Psoas muscle (tissue), 8 donors: ENCODE measurements at places on chromosomes 7 and 10.

DNA sequence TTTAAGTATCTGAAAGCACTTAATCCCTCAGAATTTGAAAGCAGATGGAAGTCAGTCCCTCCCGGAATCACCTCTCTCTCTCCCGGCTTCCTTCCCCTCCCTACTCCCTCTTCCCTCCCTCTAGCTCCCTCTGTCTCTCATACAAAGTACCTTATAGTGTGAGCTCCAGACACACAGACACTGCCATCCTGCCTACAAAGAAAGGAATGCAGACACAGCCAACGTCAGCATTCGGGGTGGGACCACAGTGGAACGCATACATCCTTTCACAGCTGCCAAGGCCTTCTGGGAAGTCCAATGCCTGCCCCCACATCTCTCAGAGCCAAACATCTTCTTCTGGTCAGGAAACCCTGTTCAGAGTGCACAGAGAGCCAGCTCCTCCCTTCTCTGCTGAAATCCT is 9.3 kb downstream of the NOD1 start:
- DNase-seq, result peak; percentile 70

DNA sequence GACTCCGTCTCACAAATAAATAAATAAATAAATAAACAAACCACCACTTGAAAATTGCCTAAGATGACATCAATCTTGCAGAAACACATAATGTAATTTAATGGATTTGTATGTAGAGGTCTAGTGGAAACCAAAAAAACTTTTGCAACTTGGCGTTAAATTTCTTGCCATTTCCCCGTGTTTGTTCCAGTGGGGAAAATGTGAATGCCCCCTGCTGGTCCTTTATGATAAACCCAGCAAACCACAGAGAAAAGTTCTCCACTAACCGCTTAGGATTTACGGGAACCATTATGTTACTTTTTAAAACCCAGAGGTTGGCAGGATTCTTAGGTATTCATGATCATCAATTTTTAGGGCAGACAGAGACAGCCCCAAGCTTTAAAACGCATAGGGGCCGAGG is 32.5 kb downstream of the LAMB4 start:
- no peak for DNase-seq

- DNase-seq, result no peak
Measured at GRCh38 chr10:14858338-14858960, 20.2 kb upstream of the SUV39H2 start.

DNA sequence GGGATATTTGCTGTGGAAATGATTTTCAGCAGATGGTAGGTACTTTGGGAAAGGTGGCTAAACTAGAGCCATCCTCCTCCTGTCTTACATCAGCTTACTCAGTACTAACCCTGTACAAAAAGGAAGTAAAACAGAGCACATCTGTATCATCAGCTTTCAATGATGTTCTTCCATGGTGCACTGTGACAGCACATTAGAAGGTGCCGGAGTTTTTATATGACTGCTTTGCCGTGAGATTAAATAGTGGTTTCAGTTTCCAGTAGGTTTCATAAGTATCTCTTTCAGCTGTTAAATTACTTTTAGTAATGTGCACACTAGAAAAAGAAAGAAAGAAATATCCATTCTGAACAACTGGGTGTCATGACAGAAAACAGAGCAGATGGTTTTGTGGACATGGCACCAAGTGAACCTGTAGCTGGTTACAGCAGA is 86.5 kb downstream of the ARID5B start:
- DNase-seq, result no peak

DNA sequence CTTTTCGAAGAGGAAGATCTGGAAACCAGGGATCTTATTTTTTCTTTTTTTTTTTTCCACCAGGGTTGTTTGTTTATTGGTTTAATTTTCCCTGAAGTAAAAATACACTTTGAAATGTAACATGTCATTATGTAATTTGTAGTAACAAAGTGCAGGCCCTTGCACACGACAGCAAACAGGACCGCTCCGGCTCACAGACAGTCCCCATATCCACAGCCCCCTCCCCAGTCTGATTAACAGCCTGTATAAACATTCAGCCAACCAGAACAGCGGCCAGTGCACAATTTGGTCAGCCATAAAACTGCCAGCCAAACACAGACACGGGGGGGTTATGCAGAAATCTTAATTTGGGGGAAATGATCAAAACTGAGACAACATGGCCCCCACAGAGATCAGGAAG is 431.6 kb upstream of the NPVF start:
- DNase-seq, result no peak

DNA sequence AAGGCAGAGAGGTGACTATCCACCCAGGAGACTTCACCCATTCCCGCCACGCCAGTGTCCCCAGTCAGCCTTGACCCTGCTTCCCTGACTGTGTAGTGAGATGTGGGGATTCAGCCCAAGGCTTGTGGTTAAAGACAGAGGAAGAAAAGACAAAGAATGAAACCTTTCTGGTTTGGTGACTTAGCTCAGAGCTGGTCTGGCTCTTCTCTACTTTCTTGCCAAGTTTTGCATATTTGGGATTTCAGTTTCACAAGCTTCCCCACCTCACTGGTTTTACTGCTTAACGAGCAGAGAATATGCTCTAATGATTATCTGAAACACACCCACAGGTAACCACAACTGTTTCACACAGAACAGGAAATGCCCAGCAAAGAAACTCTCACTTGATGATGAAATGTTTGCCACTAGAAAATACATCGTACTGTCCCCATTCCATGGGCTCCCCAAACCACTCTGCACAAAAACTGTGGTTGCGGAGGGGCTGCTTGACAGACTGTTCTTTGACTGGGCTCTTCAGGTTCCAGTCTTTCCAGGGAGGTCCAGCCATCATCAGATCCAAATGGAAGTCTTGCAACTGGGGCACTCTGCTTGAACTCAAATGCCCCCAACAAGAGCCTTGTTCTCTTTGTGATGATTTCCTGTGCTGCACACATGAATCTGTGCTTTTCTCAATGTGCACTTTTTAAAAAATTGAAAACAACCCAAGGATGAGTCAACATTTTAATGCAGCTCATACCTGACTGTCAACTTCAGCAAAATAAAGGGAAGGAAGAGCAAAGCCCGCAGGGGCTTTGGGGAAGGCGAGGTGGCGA is 95.5 kb downstream of the CTBP2 start:
- no peak for DNase-seq

DNA sequence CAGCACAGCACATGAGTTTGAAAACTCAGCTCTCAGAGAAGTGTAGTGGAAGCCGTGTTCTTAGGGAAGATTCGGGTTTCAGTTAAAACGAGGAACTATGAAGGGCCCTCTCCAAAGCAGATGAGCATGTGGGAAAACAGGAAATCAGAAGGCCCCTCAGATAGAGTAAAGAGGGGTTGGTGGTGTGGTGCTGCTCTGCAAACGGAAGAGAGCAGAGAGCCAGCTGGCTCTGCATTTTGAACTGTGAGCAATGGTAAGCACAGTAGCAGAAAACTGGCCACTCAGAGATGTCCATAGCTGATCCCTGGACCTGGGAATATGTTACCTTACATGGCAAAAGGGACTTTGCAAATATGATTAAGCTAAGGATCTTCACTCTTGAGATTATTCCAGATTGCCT is 27.9 kb upstream of the CUL1 start:
- DNase-seq, result no peak

GRCh38 chr7:150341263-150342120 is at the start of gene RARRES2:
Gene RARRES2, minus strand, starts transcription at chr7:150341629. Its CDS starts 1,020 bp downstream, at chr7:150340609.
- DNase-seq, result peak; percentile 58

DNA sequence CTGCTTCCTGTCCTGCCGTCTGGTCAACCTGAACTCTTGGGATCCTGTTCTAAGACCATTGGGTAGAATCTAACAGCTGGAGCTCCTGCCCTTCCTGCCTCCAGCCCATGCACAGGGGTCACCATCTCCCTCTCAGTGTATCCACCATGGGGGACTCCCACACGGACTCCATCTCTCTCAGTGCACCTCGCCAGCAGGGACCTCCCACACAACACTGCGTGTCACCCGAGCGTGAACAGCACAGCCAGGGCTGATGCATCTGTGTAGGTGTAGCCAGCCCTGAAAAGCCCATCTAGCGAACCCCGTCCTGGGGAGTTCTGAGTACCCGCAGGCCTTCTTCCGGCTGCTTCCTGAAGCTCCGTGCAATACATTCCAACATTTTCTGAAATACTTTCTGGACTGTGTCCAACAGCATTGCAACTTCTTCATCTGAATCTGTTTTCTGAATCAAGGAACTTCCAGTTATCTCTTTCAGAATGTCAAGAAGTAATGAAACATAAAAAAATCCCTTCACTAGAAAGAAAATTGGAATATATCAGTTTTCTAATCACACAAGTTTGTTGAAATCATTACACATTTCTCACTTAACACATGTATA is 52.5 kb downstream of the NCAPG2 start:
- DNase-seq, result no peak

- DNase-seq, result no peak
Measured at GRCh38 chr7:129084801-129085551, 30.1 kb upstream of the TNPO3 start.

DNA sequence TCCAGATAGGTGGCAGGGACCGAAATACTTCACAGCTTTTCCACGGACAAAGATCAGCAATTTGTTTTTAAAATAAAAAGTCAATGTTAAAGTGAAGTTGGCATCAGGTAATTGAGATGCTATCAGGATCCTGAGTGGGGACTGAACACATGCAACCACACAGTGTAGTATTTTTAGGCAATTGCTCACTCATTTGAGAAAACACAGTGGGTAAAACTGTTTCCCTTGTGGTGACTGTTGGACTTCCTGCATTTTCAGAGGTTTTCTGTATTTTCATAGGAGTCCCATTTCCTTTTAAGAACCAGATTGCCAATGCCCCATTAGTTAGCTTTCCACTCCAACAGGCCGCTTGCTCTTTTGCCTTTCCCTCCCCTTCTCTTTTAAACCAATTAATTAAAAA is 159.5 kb upstream of the ZNF32 start:
- DNase-seq, result no peak
